CD8-positive, alpha-beta memory T cell (primary cell): ENCODE measurements at places on chromosomes 5 and 9.

DNA sequence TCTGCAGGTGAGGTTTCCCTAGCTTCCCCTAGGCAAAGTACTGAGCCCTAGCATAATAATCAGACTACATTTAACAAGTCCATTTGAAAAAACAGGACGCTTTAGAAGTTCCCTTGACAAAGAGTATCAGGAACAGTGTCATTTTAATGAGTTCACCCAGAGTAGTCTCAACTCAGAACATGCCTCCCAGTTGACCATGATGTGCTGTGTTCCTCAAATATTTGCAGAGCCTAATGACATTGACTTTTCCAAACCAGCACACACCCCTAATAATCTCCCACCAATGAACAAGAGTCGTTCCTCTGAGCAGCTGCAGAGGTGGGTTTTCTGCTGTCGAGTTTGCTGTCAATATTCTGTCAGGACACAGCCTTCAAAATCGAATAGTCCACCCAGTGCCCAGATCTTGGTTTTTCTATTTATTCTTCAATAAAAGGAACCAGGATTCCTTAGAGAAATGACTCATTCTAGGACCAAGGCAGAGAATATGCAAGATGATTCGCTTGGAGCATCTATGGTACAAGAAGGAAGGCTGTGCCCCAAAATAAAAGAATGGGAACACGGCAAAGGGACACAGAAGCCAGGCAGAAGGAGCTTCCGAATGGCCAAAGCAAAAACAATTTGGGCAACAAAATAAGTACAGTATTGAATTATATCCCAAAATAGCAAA lies 57.6 kb downstream of the OTULIN start:
- DNase-seq, result no peak

GRCh38 chr9:89723469-89724100 lies 118.8 kb downstream of the GADD45G start:
- no peak for DNase-seq

- DNase-seq, result no peak
These were observed 212.9 kb downstream of the C9orf50 start for GRCh38 chr9:129407905-129408452.

DNA sequence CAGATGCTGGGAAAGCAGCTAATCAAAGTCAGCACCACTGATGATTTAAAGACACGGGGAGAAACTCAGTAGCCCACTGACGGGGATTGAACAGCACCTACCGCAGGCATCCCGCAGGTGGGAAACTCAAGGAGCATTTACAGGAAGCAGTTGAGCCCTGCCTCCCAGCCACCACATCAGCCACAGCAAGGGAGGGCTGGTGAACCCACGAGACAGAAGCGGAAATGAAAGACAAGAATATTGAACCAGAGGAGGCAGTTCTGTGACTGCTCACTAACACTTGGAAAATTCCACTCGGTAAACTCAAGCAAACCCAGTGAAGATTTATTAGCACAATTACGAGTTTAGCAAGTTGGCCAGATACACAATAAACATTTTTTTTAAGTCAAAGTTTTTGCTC lies 10.6 kb upstream of the FAM163B start:
- DNase-seq, result peak; percentile 16

DNA sequence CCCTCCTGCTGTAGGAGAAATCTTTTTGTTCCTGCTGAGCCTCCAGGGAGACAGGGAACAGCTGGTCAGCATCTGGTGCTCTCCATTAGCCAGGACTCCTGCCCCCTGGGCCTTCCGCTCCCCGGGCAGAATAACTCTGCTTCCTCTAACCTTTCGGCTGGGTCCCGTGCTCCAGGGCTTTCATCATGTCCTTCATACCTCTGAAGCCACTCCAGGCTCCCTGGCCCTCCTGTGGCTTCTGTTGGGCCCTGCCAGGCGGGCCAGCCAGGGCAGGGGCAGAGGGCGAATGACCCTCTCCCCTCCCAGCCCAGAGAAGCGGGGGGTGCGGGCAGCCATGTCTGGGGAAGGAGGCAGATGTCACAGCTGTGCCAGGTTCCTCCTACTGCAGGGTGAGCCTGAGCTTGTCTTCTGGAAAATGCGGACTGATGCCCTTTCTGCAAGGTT lies 81.7 kb upstream of the LMX1B start:
- no peak for DNase-seq

DNA sequence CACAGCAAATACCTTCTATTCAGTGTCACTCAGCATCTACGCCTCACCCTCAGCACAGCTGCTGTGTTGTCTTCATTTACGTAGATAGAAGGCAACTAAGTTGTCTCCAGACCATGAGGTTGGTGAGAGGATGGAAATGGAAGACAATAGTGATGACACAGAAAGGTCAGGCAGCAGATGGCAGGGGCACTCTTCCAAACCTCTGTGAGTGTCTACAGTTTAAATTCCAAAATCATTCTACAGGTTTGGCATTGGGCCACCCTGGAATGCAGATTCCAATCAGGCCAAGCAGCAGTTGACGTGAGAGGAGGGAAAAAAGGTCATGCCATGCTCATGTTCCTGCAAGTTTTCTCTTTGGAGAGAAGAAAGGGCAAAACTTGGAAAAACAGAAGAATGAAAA lies 68.7 kb upstream of the ADAMTSL1 start:
- no peak for DNase-seq

GRCh38 chr9:134325096-134325812 lies 1.0 kb upstream of the RXRA start:
- DNase-seq, result no peak

DNA sequence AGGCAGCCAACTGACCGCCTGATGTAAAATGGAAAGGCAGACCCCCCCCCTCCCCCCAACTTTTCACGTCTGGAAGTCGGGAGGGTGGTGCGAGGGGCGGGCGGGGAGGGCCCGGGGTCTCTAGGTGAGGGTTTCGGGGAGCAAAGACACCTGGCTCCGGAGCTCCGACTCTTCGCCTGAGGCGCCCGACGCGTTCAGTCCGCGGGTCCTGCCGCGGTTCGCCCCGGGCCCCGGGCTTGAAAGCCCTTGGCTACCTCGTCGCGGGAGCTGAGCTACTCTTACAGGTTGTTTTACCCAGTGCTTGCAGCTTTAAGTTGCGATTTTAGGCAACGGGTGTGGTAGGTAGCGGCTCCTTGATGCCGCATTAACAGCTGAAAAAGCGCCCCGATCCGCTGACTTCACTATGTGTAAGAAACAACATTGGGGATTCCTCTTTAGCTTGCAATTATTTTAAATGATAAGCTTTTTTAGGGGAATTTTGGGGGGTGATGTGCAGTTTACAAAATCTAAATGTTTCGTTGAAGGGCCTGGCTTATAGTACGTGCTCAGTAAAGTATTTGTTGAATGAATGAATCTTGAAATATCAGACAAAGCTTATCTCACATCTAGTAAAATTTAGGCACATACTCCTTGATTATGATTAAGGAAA lies 722 bp downstream of the CDC42SE2 start:
- peak; percentile 46 for DNase-seq

DNA sequence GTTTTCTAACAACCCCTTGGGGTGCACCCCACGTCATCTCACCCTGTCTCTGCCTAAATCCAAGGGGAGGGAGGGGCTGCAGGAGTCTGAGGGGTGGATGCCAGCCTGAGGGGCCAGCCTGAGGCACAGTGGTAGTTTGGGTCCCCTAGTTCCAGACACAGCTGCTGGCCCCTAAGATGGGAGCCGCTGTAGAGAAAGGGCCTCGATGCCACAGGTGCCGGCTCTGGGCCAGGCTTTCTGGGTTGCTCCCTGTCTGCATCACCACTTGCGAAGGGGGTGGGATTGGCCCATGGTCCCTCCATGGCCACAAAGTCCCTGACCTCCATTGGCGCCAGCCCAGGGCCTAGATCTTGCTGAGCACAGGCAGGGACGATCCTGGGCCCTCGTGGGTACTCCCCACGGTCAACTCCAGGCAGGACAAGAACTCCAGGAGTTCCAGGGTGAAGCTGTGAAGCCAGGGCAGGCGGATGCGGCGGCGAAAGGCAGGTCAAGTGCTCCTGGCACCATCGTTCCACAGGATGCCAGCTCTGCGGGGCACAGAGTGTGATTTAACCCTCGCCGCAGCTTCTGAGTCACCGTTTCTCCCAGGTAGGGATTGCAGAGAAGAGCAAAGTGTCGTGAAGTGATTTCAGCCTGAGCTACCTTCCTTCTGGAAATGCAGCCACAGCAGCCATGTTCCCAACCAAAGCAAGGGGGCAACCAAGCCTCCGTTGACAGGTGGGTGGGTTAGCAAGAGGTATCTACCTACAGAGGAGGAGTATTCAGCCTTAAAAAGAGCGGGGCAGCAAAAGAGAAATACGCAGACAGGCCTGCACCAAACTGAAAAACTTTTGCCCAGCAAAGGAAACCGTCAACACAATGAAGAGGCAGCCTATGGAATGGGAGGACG lies 41.6 kb upstream of the EXOC3 start:
- DNase-seq, result no peak

DNA sequence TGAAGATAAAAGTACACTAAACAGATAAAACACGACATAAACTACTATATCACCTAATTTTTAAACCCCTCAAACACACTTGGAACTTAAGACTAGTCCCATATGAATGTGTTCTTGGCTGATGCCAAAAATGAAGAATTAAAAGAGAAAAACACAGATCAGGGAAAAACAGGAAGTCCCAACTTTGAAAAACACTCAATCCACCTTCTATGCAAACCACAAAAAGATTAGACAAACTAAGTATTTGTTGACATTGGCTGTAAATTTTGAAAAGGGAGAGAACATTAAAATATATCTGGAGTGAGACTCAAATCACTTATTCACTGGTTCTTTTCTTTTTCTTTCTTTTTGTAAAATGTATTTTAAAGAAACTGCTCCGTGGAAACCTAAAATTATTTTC lies 81.4 kb downstream of the ANKH start:
- DNase-seq, result no peak

GRCh38 chr5:110255194-110255593 lies 471.3 kb downstream of the TMEM232 start:
- no peak for DNase-seq

- DNase-seq, result no peak
These were observed 22.6 kb upstream of the CTNNAL1 start for GRCh38 chr9:109035684-109036423.

GRCh38 chr9:75930730-75931321 lies 40.4 kb downstream of the PCSK5 start:
- no peak for DNase-seq

DNA sequence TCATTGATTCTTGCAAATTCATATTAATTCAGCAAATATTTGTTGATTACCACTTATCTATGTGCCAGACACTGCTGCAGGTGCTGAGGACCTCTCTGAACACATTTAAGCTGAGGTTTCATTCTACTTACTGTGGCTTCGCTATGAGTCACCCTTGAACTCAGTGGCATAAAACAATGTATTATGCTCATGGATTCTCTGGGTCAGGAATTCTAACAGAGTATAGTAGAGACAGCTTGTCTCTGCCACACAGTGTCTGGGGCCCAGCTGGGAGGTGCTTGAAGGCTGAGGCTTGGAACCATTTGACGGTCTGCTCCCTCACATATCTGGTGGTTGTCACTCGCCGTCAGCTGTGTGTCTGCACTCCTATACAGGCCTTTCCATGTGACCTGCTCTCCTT lies 124.3 kb upstream of the NR3C1 start:
- DNase-seq, result no peak

DNA sequence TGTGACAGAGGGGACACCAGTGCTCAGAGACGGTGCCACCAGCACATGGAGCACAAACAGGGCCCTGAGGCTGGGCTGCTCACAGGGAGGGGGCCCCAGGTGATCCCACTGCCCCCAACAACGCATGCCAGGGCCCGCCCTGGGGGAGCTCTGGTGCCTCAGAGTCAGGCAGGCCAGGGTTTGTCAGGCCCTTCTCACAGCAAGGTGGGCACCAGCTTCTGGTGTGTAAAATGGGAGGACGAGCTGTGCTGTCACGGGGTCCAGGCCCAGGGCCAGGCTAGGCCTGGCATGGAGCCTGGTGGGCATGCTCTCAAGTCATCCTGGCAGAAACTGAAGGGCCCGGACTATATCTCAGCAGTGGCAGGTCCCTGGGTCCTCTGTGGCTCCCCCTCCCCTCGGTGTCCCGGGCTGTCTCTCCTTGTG lies 34.5 kb downstream of the PRRT1B start:
- no peak for DNase-seq

DNA sequence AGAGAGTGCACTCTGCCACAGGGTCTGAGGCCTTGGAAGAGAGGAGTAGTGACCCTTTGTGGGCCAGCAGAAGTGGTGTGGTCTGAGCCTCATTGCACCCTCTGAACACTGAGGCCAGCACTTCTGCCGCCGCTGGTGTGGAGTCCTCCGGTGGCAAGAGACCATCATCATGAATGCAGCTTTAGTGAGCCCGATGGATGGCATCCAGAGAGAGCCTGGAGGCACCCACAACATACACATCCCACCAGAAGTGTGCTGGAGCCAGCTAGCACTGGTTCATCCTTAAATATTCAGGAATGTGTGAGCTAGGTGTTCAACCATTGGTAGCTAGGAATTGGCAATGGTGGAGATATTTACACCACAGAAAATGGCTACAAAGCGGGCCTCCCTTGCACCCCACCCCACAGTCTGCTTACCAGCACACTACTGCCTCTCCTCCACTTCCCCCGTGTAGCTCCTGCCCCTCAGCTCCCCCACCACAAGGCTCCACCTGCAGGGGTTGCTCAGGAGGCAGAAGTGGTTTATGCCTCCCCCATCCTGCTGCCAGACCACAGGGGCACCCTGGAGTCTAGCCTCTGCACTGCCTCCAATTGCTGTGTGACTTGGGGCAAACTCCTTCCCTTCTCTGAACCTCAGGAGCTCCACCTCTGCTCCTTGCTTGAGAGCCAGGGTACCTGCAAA lies 16.4 kb downstream of the SLC6A7 start:
- DNase-seq, result no peak

- DNase-seq, result no peak
These were observed 65.5 kb upstream of the FOXE1 start for GRCh38 chr9:97787551-97787950.

DNA sequence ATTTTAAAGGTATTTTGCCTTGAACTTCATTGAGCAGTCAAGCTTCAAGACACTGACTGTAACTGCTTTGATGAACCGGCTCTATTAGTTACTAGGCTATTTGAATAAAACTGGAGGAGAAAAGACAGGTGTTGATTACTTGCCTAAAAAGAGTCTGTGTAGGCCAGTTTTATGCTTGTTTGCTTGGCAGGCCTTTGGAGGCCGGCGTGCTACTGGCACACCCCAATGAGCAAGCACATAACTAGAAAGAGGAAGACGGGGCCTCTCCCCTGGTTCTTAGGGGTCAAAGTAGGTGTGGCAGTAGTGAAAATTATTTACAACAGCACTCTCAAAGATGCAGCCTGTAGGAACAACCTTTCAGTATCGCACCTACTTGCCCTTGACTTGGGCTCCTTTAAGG lies 2.1 kb upstream of the ZFR start:
- no peak for DNase-seq

GRCh38 chr9:133147412-133148198 lies 16.1 kb downstream of the GBGT1 start:
- peak; percentile 79 for DNase-seq

DNA sequence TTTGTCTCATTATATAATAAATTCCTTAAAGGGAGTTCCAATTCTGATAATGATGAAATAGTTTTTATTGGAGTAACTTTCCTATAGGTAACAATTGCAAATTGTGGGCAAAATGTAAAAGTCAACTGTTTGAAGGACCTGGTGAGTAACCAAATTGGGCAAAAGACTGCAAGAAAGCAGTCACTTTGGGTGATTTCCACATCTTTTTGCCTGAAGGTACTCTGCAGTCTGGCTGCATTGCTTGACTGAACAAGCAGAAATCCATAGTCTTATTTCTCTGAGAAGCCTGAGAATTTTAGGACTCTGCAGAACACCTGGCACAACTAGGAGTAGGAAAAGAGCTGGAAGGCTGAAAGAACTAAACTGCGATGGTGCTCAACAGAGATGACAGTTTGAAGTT lies 114.9 kb downstream of the HOMER1 start:
- no peak for DNase-seq
